ENCODE measurements at places on chromosomes 16 and 17. TPM values are rescaled to one million over a fixed set of nuclear protein-coding genes. Genes with fewer than 3 reads are reported as not detected.

- DNase-seq = no peak
- no peaks in the 10 kb centered on the region for H3K36me3 ChIP-seq
- no peak overlapping the region for H3K4me3 ChIP-seq
- no peaks in the 10 kb centered on the region for H3K27me3 ChIP-seq
Measured at GRCh38 chr17:2871205-2871604, 75.0 kb downstream of the RAP1GAP2 start.

DNA sequence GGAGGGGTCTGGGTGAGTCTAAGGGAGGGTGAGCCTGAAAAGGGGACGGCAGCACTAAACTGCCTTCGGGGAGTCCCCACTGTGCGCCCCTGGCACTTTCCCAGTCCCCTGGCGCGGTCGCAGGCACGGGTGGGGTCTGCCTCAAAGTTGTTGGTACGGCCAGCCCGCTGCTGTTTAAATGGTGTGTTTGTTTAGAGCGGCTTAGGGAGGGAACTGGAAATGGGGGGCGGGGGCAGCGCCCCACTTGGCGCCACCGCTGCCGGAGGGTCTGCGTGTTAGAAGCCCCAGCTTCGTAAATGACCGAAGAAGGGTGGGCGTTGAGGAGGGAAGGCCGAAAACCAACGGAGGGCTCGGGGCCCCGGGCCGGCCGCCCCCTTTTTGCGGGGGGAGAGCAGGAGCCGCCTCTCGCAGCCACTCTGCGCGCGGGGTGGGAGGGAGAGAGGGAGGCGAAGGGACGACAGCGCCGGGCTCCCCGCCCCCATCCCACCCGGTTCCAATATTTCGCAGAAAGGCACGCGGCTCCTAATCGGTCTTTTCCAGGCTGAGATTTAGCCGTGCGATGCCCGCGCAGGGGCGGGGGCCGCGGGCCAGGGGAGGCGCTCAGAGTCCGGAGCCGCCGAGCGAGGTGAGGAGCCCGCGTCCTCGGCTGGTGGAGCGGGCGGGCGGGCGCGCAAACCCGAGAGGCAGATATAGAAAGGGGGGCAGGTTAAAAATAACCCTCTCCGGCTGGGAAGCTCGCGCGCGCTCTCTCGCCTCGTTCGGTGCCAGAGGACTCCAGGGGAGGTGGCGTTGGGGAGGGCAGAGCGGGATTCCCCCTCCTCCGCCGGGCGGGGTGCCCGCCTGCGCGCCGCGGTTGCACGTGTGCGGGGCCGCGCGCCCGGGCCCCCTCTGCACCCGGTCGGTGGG is 54.9 kb downstream of the SREBF1 start:
- peak overlapping the region; percentile 93 for H3K27ac ChIP-seq
- H3K4me3 ChIP-seq = peak overlapping the region; percentile 30
- DNase-seq = peak; percentile 87
- H3K27me3 ChIP-seq = no peaks in the 10 kb centered on the region

The ITGB3 gene
- 3.1 TPM for total RNA-seq

- H3K36me3 ChIP-seq = peaks cover 2% of the 10 kb centered on the region
- peak overlapping the region; percentile 99 for H3K27ac ChIP-seq
Measured at GRCh38 chr16:89505204-89506112, 2.7 kb upstream of the SPG7 start.

The KRT15 gene
- 0.07 TPM for total RNA-seq

DNA sequence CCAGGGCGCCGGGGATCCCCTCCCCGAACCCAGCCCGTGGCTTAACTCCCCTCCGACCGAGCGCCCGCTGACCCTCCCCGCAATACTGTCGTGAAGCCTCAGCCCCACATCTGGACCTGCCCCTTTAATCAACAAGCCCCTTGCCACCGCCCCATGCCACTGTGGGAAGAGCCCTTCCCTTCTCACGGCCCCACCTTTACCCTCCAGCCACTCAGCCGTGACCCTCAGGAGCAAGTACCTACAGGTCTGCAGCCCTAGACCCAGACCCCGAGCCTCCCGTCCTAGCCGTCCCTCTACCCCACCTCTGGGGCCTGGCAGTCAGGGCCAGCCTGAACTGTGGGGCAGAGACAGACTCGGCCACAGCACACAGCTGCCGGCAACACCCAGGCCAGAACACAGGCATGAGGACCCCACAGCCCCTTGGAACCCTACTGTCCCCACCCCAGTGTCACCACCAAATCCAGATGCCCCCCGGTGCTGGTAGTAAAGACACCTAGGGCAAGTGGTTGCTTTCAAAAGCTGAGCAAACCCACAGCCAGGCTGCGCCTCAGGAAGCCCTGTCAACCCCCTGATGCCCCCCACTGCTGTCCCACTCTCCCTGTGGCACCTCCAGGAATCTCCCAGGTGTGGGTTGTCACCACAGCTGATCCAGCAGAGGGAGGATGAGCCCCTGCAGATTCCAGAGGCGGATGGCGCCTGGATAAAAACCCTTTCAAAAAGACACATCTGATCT is 1.4 kb downstream of the NXPH3 start:
- H3K27ac ChIP-seq = peak overlapping the region; percentile 67
- no peak for DNase-seq
- H3K4me1 ChIP-seq = peaks cover 22% of the 10 kb centered on the region
- H3K36me3 ChIP-seq = no peaks in the 10 kb centered on the region
- peak overlapping the region; percentile 61 for H3K4me3 ChIP-seq
- H3K27me3 ChIP-seq = no peaks in the 10 kb centered on the region

The TEX14 gene
- not detected for total RNA-seq

DNA sequence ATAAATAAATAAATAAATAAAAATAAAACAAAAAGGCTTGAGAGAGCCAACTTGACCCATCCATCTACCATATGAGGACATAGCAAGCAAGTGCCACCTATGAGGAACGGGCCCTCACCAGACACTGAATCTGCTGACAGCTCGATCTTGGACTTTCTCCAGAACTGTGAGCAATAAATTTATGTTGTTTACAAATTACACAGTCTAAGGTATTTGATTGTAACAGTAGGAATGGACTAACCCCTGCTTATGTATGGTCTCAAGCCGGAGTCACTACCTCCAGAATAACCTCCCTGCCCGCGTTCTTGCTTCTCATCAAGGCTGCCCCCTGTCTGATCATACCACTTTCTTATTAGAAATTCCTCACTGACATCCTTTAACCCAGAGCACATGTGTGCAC is 9.9 kb downstream of the SLC5A11 start:
- no peak overlapping the region for H3K27ac ChIP-seq
- no peak overlapping the region for H3K4me3 ChIP-seq
- no peaks in the 10 kb centered on the region for H3K27me3 ChIP-seq
- no peaks in the 10 kb centered on the region for H3K36me3 ChIP-seq
- H3K4me1 ChIP-seq = peaks cover 10% of the 10 kb centered on the region

- no peak for DNase-seq
- H3K4me3 ChIP-seq = no peak overlapping the region
- no peak overlapping the region for H3K27ac ChIP-seq
- H3K4me1 ChIP-seq = no peaks in the 10 kb centered on the region
- H3K36me3 ChIP-seq = no peaks in the 10 kb centered on the region
Measured at GRCh38 chr16:25605381-25605780, 86.4 kb upstream of the HS3ST4 start.

The AOC2 gene
- total RNA-seq = 0.50 TPM

- H3K36me3 ChIP-seq = no peaks in the 10 kb centered on the region
- no peak for DNase-seq
- peaks cover 20% of the 10 kb centered on the region for H3K4me1 ChIP-seq
- no peak overlapping the region for H3K27ac ChIP-seq
Measured at GRCh38 chr17:67525239-67526135, 148.4 kb downstream of the PITPNC1 start.

- H3K4me1 ChIP-seq = peaks cover 39% of the 10 kb centered on the region
- H3K36me3 ChIP-seq = peaks cover 4% of the 10 kb centered on the region
- H3K4me3 ChIP-seq = no peak overlapping the region
- no peak overlapping the region for H3K27ac ChIP-seq
Measured at GRCh38 chr16:27458258-27458657, 56.3 kb downstream of the IL21R start.

DNA sequence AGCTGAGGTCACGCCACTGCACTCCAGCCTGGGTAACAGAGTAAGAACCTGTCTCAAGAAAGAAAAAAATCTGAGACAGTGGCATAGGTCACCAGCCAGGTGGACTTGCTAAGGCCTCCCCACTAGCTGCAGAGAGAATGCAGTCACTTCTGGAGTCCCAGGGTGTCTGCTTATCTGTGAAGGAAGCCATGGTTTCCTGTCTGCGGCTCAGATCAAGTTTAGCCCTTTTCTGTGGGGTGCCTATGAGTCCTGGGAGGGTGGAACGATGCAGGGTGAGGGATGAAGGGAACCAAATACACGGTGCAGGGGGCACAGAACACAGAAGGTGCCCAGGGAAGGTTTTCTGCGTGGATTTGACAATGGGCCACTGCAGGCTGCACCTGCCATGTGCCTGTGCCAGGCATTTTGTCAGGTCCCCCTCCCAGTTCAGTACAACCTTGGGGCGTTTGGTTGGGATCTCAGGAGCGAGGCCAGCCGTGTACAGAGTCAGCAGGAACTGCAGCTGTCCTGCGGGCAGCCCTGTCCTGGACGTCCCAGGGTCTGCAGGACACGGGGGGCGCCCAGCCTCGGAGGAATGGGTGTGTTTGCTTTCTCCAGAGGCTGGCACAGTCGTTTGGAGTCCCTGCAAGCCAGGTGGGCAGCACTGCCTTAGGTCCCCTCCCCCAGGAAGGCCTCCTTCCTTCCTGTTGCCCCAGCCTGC is 41.8 kb downstream of the RAB11FIP4 start:
- H3K27me3 ChIP-seq = peaks cover 38% of the 10 kb centered on the region
- no peak overlapping the region for H3K27ac ChIP-seq
- H3K4me1 ChIP-seq = no peaks in the 10 kb centered on the region
- H3K36me3 ChIP-seq = no peaks in the 10 kb centered on the region
- DNase-seq = no peak

DNA sequence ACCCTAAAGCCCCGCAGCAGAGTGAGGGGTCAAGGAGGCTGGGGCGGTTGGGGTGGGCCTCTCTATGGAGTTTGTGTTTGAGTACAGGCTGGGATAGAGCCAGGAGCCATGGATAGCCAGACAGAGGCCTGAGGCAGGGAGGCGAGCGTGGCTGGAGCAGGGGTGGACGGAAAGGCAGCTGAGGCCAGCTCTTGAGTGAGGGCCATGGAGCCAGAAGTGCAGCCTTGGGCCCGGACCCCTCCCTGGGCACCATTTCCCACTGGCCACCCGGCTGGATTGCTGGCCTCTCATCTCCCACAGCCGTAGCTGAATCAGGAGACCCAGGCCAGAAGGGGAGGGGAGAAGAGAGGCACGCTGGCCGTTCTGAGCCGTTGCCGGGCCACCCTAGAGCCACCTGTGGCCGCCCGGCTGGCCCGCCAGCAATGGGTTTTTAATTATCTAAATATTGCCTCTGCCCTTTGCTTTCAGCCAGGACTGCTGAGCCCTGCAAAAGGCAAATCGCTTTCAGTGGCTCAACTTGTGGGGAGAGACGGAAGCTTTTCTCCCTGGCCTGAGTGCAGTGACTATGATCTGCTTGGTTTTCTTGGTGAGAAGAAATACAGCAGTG is 75.2 kb upstream of the GSE1 start:
- no peak overlapping the region for H3K4me3 ChIP-seq
- peaks cover 13% of the 10 kb centered on the region for H3K4me1 ChIP-seq
- H3K27me3 ChIP-seq = no peaks in the 10 kb centered on the region
- H3K36me3 ChIP-seq = no peaks in the 10 kb centered on the region

DNA sequence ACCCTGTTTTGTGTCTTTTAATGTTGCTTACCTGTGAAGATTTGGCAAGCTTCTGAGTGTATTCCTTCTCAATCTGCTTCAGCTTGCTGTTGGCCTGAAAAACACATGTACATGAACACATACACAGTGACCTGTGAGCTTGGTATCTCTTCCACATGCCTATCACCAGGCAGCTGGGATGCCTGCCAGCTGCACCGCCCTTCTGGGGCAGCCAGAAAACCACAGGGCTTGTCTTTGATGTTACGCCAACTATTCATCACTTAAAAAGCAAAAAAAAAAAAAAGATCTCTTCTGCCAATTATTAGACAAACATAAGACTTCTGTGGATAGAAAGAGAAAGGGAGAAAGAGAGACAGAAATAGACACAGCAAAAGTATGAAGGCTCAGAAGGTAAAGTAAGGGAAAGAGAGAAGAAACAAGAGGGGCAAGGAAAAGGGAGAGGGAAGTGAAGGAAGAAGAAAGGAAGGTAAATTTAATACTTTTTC is 189.2 kb upstream of the AXIN2 start:
- H3K4me1 ChIP-seq = peaks cover 15% of the 10 kb centered on the region
- no peaks in the 10 kb centered on the region for H3K36me3 ChIP-seq
- no peak overlapping the region for H3K27ac ChIP-seq
- H3K27me3 ChIP-seq = no peaks in the 10 kb centered on the region
- peak; percentile 56 for DNase-seq

The HSD3B7 gene
- total RNA-seq = 4.7 TPM

DNA sequence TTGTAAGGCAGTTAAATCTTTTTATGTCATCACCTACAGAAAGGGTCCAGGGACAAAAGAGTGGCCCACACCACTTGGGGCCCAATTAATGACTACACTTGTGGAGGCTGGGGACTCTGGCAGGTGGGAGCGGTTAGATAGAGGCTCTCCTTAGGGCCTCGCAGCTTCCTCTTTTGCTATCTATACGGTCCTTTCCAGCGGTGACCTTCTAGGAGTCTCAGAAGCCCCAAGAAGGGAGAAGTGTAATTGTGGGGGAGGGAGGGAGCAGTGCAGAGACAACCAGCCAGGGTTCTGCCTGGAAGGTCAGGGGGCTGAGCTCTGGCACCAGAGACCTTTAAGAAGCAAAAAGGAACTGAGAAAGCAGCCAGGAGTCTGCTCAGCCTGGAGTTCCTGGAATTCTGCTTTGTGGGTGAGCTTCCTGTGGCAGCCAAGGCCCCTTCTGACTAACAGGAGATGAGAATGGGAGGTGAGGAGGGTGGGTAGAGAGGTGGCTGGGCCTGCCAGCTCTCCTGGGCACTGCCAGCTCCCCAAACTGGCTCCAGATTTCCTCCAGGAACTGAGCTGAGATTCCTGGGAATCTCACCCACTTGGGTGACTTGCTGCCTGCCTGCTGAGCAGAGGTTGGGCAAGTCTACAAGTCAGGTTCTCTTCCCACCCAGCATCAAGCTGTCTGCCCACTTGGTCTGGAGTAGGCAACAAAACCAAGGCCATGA is 16.3 kb upstream of the MAP3K14 start:
- no peak overlapping the region for H3K4me3 ChIP-seq
- no peaks in the 10 kb centered on the region for H3K36me3 ChIP-seq
- peak overlapping the region; percentile 41 for H3K27ac ChIP-seq
- H3K27me3 ChIP-seq = no peaks in the 10 kb centered on the region

The NR1D1 gene
- 5.5 TPM for total RNA-seq

DNA sequence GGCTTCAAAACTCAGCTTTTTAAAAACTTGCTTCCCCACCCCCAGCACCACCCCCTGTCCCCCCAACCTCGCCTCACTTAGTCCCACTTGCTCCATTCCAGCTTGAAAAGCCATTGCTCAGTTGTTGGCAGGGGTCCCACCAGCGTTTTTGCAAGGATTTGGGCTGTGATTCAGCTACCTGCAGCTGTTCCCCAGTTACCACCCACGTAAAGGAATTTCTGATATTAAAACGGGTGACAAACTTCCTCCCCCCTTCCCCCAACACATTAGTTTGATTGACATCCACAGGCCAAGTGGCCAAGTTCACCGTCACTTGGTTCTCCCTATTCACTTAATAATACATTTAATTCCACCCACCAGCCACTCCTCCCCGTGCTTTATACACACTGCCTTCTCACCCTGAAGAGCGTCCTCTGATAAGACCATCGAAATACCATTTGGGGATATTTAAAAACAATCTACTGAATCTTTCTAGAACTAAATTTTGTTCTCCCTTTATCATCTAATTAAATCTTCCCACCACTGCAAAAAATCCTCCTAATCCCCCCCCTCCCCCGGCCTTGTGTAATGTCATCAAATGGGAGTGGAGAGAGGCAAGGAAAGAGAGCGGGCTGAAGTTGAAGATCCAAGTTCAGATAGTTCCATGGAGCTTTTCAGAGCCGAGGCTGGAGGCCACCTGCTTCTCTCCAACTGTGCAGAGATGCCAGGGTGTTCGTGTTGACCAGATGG is 55.1 kb downstream of the SOX9 start:
- H3K36me3 ChIP-seq = no peaks in the 10 kb centered on the region
- DNase-seq = no peak
- peaks cover 20% of the 10 kb centered on the region for H3K4me1 ChIP-seq
